ENCODE measurements at places on chromosomes 3 and 15. TPM values are rescaled to one million over a fixed set of nuclear protein-coding genes. Genes with fewer than 3 reads are reported as not detected.

The C15orf39 gene
- total RNA-seq, result 32.0 TPM

DNA sequence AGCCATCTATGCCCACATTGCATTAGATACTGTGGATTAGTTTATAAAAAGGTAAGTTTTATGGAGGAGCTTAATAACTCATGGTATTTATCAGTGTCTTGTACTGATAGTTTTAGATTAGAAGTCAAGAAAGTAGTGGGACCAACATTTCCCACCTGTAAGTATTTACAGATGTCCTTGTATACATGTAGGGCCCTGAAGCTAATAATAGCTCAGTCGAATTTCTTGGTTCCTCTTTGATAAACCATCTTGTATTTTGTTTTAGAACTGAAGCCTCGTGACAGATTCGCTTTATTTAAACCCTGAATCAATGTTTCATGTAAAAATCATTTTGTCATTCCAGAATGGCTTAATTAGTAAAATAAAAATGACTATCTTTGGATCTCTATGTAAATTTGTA lies 73.4 kb downstream of the CRYBG3 start:
- no peaks in the 10 kb centered on the region for H3K36me3 ChIP-seq
- no peak for DNase-seq
- no peaks in the 10 kb centered on the region for H3K4me1 ChIP-seq
- no peak overlapping the region for H3K4me3 ChIP-seq

DNA sequence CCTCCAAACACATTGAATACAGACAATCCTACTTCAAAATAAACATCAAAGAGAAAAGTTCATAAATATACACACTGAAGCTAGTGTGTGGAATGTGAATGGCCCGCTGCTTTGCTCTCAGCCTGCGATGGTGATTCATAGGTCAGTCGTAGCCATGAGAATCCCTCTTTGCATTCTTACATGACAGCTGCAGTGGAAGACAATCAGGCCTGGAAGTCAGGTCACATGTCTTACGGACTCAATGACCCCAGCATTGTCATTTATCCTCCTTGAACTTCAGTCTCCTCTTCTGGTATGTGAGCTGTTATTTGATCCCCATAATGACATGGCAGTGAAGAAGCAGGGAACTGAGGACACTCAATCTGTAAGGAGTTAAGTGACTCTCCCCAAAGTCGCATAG lies 217.8 kb upstream of the EOMES start:
- H3K4me3 ChIP-seq, result no peak overlapping the region
- no peaks in the 10 kb centered on the region for H3K27me3 ChIP-seq
- H3K36me3 ChIP-seq, result no peaks in the 10 kb centered on the region

The LRRC2 gene
- 0.04 TPM for total RNA-seq

- no peaks in the 10 kb centered on the region for H3K36me3 ChIP-seq
- peaks cover 25% of the 10 kb centered on the region for H3K4me1 ChIP-seq
- DNase-seq, result no peak
- H3K27me3 ChIP-seq, result no peaks in the 10 kb centered on the region
These were observed 16.0 kb downstream of the LPP start for GRCh38 chr3:188169830-188170455.

The NME9 gene
- total RNA-seq, result not detected

The CFAP161 gene
- total RNA-seq, result not detected

GRCh38 chr15:52695154-52695553 lies 16.0 kb upstream of the ATOSA start:
- H3K27me3 ChIP-seq, result no peaks in the 10 kb centered on the region
- H3K27ac ChIP-seq, result no peak overlapping the region
- no peak for DNase-seq
- H3K36me3 ChIP-seq, result no peaks in the 10 kb centered on the region
